ENCODE measurements at places on chromosomes 2 and 18.

- DNase-seq: no peak
Observed at GRCh38 chr18:50170004-50170403, 24.9 kb downstream of the MYO5B start.

DNA sequence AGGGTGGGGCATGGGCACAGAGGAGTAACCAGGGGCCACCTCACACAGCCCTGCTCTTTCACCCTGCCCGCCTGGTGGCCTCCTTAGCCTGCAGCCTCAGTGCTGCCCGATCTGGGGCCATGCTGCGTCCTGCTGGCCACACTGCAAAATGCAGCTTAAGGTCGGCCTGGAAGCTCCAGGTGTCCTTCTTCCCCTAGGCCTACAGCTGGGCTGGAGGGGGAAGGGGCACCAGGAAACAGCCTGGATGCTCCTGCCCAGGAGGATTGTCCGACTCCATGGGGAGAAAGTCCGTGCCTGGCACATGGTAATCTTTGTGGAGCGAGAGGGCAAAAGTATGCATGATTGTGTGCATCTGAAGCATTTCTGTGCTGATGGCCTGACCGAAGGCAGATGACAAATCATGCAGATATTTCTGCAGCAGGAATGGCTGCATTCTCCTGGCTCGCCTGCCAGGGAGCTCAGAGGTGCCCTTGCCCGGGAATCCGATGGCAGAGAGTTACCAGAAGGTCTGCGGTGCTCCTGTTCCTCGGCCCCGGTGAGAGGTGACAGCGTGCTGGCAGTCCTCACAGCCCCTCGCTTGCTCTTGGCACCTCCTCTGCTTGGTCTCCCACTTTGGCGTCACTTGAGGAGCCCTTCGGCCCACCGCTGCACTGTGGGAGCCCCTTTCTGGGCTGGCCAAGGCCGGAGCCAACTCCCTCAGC is 12.8 kb upstream of the ALPP start:
- no peak for DNase-seq

GRCh38 chr2:36477746-36478145 is 120.2 kb downstream of the FEZ2 start:
- DNase-seq: no peak

DNA sequence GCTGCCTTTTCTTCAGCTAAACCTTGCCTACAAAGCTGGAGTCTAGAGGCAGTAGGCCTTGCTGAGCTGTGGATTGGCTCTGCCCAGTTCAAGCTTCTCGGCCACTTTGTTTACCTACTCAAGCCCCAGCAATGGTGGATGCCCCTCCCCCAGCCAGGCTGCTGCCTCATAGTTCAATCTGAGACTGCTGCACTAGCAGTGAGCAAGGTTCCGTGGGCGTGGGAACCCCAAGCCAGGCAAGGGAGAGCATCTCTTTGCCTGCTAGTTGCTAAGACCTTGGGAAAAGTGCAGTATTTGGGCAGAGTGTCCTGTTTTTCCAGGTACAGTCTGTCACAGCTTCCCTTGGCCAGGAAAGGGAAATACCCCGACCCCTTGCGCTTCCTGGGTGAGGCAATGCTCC is 68.9 kb downstream of the VAPA start:
- no peak for DNase-seq

DNA sequence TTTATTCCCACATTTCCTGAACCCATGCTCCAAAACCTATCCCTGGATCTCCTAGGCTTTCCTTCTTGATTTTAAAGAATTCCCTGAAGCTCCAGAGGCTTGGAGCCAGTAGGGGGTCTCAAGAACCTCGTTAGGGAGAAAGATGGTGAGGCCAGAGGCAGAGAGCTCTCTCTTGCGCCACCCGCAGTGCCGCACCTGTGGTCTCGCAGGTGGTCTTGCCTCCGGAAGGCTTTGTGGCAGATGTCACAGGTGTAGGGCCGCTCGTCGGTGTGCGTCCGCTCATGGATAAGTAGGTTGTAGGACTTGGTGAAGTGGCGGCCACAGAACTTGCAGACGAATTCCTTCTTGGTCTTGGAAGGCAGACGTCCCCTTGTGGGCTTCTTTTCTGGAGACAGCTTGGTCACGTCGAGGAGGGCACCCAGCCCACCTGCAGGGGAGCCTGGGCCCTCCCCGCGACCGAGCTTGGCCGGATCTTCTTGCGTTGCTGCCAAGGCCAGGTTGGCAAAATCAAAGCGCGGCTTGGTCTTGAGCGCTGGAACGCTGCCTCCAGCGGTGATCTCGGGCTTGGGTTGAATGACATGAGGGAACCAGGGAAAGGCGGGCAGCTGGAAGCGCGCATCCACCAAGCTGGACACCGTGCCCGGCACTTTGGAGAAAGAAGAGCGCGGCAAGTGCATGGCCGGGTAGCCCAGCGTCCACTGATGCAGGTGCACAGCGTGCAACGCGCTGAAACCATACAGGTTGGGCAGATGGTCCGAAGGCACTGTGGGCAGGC is 5.3 kb downstream of the OSR1 start:
- DNase-seq: no peak

DNA sequence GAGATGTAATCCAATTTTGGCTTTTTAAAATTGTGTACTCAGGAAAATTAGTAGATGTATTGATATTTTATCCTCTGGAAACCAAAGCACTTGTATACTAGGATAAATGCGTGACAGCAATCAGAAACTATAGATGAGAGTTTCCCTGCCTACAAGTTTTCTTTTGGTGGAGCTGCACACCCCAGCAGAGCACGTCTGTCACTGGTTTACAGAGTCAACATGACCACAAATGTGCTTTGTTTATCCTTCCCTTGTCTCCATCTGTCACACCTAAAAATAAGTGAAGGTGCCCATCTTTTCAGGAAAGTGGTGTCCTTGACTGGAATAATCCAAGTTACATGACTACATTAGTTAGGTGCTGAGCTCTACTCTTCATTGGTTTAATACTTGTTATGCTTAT is 210.4 kb upstream of the DSEL start:
- no peak for DNase-seq

DNA sequence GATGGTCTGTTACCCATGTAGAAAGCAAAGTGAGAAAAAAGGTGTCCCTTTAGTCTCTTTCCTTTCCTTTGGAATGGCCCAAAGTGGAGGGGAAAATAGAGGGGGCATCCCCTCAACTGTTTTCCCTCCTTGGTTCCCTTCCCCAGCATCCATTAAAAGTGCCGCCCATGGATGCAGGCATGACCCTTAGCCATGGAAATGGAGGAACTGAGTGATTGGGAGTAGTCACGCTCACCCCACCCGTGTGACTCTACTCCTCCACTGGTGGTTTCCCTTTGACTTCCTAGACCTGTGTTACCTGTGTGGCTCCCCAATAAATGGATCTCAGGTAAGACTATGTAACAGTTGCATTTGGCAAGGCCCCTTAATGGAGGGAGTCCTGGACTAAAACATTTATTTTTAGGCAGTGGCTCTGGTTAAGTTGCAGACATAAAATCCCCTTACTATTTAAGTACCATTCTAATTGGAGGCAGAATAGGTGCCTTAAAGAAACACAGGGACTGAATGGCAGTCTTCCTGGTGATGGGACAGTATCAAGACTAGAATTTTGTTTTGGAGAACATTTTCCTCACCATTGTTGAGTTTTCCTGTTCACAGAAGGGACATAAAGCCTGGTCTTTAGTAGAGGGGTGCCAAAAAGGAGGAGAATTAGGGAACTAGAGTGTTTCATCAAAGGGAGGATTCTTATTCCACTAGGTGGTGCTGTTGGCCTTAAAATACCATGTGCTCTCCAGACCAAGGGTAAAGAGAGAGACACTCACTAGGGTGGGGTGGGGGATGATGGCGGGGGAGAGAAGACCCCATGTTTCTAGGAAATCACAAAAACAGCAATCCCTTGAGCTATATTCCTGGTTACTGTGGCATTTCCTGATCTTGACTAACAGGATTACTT is 25.7 kb upstream of the PLA2R1 start:
- no peak for DNase-seq

- DNase-seq: no peak
Observed at GRCh38 chr2:239316562-239317465, 84.0 kb downstream of the HDAC4 start.

GRCh38 chr2:216536734-216537210 is 38.1 kb downstream of the RPL37A start:
- DNase-seq: no peak

- DNase-seq: no peak
Observed at GRCh38 chr18:78378403-78378802, 601.2 kb upstream of the SALL3 start.

DNA sequence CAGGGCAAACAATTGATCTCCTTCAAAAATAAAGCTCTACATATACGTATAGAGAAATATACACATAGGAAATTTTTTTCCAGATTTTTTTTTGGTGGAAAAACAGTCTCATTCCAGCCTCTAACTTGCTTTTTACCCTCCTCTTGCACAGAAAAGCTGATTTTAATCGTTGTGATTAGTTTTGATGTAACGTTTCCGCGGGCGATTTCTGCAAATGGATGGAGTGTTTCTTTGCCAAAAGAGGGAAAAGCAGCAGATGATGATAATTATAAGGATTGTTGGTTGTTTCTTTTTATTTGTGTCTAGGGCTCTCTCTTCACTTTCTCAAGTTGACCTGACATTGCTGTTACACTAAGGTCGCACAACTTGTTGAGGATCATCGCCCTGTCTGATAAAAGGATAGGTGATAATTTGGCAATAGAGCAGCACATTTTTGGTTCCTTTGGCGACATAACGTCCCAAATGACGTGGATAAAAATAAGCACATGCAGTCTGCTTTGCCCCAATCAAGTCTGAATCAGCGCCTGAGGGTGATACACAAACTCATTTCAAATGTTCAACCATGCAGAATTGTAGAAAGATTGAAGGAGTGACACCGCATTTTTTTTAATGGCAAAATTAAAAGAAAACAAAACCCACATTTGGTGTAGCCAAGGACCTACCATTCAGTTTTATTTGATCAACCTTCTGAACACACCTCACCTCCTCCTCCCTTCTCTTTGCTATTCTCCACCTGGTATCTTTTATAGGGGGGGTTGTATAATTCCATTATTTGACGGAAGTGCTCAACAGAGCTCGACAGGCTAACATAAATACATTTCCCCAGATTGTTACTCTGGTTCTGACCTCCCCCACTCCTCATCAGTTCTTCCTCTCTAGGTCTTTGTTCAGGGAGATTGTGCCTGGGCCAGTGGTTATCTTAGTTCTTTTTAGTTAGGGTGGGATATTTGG is 109.6 kb upstream of the KCTD1 start:
- DNase-seq: no peak

- no peak for DNase-seq
Observed at GRCh38 chr2:239728751-239729150, 296.4 kb downstream of the NDUFA10 start.

DNA sequence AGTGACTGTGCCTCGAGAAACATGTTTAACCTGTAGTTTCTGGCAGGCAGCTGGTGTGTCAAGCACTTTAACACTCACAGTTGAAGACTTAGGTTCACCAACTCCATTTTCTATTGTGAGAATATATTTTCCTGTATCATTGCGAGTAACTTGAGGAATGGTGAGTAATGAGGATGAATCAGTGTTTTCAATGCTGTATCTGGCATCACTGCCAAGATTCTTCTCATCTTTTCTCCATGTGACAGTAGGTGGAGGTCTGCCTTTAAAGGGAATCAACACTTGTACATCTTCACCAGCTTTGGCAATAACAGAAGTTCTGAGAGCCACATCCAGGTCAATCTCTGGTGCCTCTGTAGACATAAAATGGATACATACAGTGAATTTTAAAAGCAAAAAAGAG is 72.8 kb downstream of the PLEKHA3 start:
- no peak for DNase-seq

DNA sequence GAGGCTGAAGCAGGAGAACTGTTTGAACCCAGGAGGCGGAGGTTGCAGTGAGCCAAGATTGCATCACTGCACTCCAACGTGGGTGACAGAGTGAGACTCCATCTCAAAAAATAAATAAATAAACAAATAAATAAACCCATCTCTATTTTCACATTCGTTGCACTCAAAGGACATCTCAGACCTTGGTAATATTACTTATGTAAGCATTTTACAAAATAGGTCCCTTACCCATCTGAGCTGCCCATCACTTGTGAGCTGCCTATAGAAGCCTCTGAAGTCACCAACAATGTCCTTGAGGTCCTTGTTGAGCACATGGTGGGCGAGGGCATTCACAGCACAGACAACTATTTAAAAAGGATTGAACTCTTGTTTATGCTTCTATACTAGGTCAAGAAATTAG is 15.4 kb downstream of the ENOSF1 start:
- DNase-seq: no peak

DNA sequence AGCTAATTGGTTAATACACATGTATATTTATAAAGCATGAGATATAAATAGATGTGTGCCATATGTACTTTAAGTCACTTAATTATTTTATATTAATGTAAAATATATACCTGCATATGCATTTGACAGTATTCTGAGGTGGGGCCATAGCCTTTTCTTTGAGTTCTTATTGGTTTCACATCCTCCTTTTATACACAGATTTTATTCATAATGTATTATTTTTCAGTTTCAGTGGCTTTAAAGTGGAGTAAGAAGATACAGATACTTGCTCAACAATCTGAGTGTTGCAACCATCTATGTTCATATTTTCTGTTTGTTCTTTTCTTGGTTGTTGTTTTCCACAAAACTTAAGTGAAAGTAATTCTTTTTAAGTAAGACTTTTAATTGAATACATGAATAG is 436.5 kb downstream of the RND3 start:
- DNase-seq: no peak

DNA sequence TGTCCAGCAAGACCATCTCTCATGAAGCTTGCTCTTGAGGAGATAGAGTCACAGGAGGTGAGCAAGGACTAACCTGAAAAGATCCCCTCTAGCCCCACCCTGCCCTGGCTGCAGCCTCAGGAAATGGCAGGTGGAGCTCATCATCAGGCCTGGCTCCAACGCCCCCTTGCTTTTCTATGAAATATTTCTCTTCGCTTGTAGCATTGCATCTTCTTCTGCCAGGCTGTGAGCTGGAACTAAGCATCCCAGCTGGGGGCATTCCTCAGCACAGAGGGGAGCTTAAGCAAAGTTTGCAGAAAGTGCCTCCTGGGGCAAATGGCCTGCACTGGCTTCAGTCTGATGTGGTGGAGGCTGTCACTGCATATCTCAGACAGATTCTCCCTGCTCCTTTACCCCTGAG is 90.1 kb upstream of the LGALSL start:
- DNase-seq: no peak

DNA sequence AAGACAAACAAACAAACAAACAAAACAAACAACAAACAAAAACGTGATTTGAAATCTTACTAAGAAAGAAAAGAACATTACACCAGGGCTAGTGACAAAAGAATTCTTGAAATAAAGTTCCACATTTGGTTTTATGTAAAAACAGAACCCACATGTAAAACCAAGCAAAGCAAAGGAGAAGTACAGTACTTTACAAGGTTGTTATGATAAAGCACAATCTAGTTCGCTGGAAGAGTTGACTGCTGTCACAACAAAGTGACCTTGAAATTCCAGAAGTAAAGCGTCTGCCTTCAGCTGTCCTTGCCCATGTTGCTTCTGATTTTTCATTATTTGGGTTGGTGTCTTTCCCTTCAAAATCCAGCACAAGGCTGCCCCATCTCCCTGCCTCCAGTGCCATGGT is 94.8 kb upstream of the CYRIA start:
- no peak for DNase-seq

- no peak for DNase-seq
Observed at GRCh38 chr18:49855711-49856415, 42.5 kb upstream of the ACAA2 start.

Data from GM12891 (cell line).